ENCODE measurements at places on chromosomes 16 and 17. TPM values are rescaled to one million over a fixed set of nuclear protein-coding genes. Genes with fewer than 3 reads are reported as not detected.

- no peak for DNase-seq
- no peak overlapping the region for H3K4me3 ChIP-seq
- H3K36me3 ChIP-seq = no peaks in the 10 kb centered on the region
- no peak overlapping the region for H3K27ac ChIP-seq
Measured at GRCh38 chr17:58321571-58322525, 6.7 kb downstream of the TSPOAP1 start.

DNA sequence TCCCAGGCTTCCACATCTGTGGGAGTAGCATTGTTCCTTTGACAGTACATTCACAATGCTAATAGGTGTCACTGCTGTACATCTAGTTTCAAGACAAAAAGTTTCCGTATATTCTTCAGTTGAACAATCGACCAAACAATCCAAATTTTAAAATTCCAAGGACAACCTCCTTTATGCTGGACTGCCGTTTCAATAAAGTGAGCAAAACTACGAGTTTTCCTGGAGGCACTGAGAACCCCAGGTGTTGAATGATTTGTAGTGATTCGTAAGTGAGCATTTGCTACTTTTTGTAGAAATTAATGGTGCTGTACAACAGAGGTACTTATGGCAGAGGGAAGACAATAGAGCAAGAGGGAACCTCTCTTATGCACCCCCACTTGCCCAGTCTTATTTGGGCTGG, 71.2 kb upstream of the NACA2 start:
- no peak overlapping the region for H3K4me3 ChIP-seq
- peaks cover 3% of the 10 kb centered on the region for H3K27me3 ChIP-seq
- H3K4me1 ChIP-seq = no peaks in the 10 kb centered on the region
- no peak for DNase-seq
- no peaks in the 10 kb centered on the region for H3K36me3 ChIP-seq

TMEM92 gene
- 0.06 TPM for total RNA-seq

HP gene
- total RNA-seq = 113 TPM

DNA sequence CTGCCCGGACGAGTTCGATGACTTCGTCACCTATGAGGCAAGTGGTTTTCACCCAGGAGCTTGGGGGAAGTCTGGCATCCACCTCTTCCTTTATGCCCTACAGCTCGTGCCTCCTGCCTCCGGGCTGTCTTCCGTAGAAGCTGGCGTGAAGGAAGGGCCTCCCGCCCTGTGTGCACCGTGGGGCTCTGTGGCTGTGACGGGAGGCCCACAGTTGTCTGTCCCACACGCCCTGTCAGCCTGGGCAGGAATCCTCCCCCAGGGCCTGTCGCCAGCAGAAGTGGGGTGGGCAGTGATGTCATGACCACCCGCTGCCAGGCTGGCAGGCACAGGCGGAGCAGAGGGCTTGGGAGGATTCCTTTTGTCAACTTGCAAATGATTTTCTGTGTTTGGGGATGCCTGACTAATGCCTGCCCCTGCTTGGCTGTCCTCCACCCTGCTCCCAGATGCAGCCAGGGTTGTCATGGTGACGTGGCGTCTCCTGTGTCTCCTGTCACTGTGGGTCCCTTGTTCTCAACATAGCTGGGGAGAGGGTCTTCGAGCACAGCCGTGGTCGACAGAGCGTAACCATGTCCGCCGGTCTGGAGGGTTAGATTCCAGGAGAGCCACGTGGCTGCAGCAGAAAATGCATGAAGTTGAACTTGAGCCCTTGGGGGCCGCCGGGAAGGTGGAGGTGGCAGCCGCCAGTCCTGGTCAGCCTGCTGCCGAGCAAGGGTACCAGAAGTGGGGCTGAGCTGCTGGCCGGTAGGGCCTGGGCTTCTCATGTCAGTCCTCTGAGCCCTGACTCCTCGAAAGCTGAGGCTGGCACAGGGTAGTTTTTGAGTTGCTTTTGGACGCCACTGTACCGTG, 46.1 kb downstream of the RAB11FIP3 start:
- no peak overlapping the region for H3K27ac ChIP-seq
- H3K36me3 ChIP-seq = peaks cover 5% of the 10 kb centered on the region
- H3K4me3 ChIP-seq = no peak overlapping the region

TMEM235 gene
- total RNA-seq = not detected

PLXDC1 gene
- 4.5 TPM for total RNA-seq

GRCh38 chr17:56558088-56558487, 35.4 kb upstream of the NOG start:
- H3K27me3 ChIP-seq = no peaks in the 10 kb centered on the region
- no peak overlapping the region for H3K27ac ChIP-seq
- DNase-seq = no peak
- no peak overlapping the region for H3K4me3 ChIP-seq
- no peaks in the 10 kb centered on the region for H3K36me3 ChIP-seq

GUCY2D gene
- total RNA-seq = not detected

WDR90 gene
- 21.1 TPM for total RNA-seq

LITAF gene
- total RNA-seq = 35.1 TPM

DNA sequence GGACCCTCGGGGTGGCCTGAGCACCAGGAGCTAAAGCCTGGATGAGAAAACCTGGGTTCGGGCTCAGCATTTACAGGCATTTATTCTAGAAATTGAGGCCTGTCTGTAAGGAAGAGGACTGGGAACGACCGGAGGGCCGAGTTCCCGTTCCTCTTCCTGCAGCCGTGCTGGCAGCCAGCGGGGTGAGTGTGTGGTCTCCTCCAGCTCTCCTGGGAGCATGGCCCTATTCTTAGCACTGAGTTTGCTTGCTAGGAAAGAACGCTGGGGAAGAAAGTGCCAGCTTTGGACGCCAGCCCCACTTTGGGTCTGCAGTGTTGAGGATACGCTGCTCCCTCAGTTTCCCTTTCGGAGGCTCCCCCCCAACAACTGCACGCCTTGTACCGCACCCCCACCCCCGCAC, 49.6 kb downstream of the MGAT5B start:
- DNase-seq = no peak
- no peaks in the 10 kb centered on the region for H3K4me1 ChIP-seq

GRCh38 chr16:1785846-1786170, 3.0 kb downstream of the NUBP2 start:
- H3K4me3 ChIP-seq = no peak overlapping the region
- H3K36me3 ChIP-seq = no peaks in the 10 kb centered on the region
- peaks cover 11% of the 10 kb centered on the region for H3K4me1 ChIP-seq
- no peaks in the 10 kb centered on the region for H3K27me3 ChIP-seq
- no peak overlapping the region for H3K27ac ChIP-seq
- DNase-seq = no peak

DNA sequence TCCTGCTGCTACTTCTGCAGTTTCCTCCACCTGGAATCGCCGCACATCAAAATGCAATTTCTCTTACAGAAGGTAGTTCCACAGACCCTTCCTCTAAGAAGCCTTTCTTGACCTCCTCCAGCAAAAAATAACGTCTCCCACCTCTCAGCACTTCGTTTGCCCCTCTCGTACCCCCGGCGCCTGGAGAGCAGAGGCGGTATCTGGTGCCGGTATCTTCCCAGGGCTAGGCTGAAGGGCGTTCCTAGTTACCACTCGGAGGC, 482 bp downstream of the DCTPP1 start:
- no peaks in the 10 kb centered on the region for H3K36me3 ChIP-seq
- DNase-seq = no peak
- H3K4me3 ChIP-seq = peak overlapping the region; percentile 41
- peaks cover 9% of the 10 kb centered on the region for H3K4me1 ChIP-seq
- H3K27ac ChIP-seq = peak overlapping the region; percentile 74

PGS1 gene
- 34.1 TPM for total RNA-seq

KRT20 gene
- not detected for total RNA-seq

- H3K4me1 ChIP-seq = peaks cover 5% of the 10 kb centered on the region
- no peak overlapping the region for H3K4me3 ChIP-seq
- no peak overlapping the region for H3K27ac ChIP-seq
- DNase-seq = no peak
Measured at GRCh38 chr17:28843816-28844148, 1.2 kb upstream of the FAM222B start.

TEX19 gene
- total RNA-seq = not detected

ZNF385C gene
- 0.11 TPM for total RNA-seq

- no peaks in the 10 kb centered on the region for H3K4me1 ChIP-seq
- no peak for DNase-seq
- H3K27ac ChIP-seq = no peak overlapping the region
- no peaks in the 10 kb centered on the region for H3K36me3 ChIP-seq
- H3K4me3 ChIP-seq = no peak overlapping the region
- H3K27me3 ChIP-seq = peaks cover 15% of the 10 kb centered on the region
Measured at GRCh38 chr17:39231091-39231561, 5.4 kb upstream of the STAC2 start.

- H3K27me3 ChIP-seq = no peaks in the 10 kb centered on the region
- no peak for DNase-seq
- H3K4me1 ChIP-seq = no peaks in the 10 kb centered on the region
- H3K36me3 ChIP-seq = no peaks in the 10 kb centered on the region
- no peak overlapping the region for H3K27ac ChIP-seq
Measured at GRCh38 chr16:58230259-58230658, 32.4 kb upstream of the CSNK2A2 start.

SSTR5 gene
- not detected for total RNA-seq

- H3K36me3 ChIP-seq = no peaks in the 10 kb centered on the region
- no peak overlapping the region for H3K4me3 ChIP-seq
- H3K27me3 ChIP-seq = no peaks in the 10 kb centered on the region
- peaks cover 14% of the 10 kb centered on the region for H3K4me1 ChIP-seq
- H3K27ac ChIP-seq = peak overlapping the region; percentile 42
- peak; percentile 87 for DNase-seq
Measured at GRCh38 chr17:81566461-81567126, 14.4 kb upstream of the FAAP100 start.

DNA sequence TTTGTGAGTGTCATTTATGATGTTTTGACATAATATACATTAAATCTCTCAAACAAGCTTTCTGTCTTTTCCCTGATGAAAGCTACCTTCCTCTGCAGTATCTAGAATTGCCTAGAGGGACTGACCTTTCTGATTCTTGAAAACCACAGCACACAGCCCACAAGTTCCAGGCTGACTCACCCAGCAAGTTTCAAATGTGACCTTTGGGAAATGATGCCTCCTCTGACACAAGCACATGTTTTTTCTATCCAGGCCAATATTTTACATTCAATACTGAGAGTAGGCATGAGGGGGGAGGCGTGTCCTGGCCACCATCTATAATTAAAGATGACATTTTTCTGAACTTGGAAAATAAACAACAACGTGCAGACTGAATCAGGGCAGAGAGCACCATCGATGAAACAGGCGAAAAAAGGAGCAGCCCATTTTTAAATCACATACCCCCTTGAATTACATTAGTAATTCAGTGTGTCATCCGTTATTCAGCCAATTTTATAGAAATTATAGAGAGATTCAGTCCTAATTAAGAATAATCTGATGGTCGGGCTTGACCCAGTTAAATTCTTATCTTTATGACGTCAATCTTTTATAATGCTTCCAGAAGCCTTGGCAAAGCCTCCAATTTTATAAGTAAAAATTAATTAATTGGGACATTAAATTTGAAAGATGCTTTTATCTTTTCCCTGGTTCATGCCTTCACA, 292.6 kb upstream of the CDH11 start:
- H3K4me3 ChIP-seq = no peak overlapping the region
- no peaks in the 10 kb centered on the region for H3K36me3 ChIP-seq
- H3K4me1 ChIP-seq = no peaks in the 10 kb centered on the region
- H3K27me3 ChIP-seq = no peaks in the 10 kb centered on the region

DNA sequence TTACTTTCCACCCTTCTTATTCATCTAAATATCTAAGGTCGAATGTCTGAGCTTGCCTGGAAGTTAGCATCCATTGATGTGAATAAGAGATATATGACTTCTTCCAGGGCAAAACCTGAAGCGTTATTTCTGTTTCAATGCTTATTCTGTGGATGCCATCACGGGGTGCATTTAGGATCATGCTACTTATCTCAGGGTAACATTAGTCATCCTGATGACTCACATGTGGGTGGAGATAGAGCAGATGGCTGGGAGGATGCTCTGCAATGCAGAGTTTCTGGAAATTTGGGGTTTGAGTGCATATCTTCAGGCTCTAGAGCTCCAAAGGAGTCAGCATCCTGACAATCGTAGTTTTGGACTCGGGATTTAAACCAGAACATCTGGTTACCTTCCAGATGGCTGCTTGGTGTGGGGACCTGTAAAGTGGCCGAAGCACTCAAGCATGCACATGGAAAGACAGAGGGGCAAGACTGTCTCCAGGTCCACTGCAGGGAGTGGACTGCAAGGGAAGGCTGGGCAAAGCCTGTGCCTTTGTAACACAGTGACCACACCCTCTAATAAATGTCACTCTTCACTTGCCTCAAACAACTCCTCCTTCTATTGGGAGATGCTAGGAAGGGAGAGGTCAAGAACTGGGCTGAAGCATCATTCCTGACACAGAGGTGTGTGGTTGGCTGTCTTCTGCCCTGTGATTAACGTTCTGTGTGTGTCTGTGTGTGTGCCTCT, 175.2 kb upstream of the SALL1 start:
- H3K27me3 ChIP-seq = no peaks in the 10 kb centered on the region
- no peaks in the 10 kb centered on the region for H3K4me1 ChIP-seq
- H3K36me3 ChIP-seq = no peaks in the 10 kb centered on the region
- no peak overlapping the region for H3K4me3 ChIP-seq

DNA sequence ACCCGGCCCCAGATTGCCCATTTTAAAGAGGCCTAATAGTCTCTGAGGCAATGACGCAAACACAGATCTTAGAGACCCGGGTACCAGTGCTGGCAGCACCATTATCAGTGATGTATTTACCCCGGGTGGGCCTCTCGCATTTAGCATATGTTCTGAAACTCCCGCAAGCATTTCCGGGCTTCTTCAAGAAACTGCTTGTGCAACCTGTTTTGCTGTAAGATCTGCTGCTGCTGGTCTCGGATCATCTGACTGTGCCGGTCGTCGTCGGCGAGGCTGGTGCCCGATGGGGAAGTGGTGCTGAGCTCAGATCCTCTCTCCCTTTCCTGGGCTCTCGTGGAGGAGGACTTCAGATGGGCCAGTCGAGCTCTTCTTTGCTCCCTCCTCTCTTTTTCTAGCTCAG, 12.5 kb downstream of the CEP295NL start:
- H3K27me3 ChIP-seq = no peaks in the 10 kb centered on the region
- peak; percentile 72 for DNase-seq
- H3K36me3 ChIP-seq = no peaks in the 10 kb centered on the region
- H3K4me1 ChIP-seq = no peaks in the 10 kb centered on the region

DNA sequence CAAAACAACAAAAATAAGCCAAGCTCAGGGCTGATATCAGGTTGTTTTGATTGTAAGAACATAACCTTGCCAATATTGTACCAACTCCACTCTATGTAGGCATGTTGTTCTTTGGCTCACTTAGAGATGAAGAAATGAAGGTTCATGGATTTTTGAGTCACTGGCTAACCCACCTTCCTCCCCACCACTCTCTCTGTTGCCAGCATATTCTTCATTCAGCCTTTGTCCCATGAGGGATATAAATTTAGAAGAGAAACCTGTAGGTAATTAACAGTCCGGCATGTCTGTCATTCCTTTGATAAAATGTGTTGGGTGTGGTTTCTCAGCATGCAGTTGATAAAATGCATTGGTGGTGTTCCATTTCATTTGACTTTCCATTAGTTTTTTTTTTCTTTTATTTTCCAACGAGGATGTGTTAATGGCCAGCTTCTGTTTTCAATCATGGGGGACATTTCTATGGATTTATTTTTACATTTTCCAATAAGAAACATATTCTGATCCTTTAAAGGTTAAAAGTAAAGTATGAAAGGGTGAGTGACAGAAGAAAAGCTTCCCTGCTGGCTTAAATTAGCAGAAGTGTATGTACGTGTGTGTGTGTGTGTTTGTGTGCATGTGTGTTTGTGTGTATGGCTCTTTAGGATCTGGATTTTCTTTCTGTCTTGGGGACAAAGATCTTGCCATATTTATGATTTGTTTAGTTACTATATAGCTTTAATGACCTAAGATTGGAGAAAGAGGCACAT, 166.2 kb upstream of the KCNJ16 start:
- H3K4me3 ChIP-seq = no peak overlapping the region
- H3K36me3 ChIP-seq = no peaks in the 10 kb centered on the region
- DNase-seq = no peak
- no peaks in the 10 kb centered on the region for H3K27me3 ChIP-seq
- no peak overlapping the region for H3K27ac ChIP-seq

Data from adrenal gland (tissue), 19 donors.